ENCODE measurements at places on chromosomes 5 and 9. TPM values are rescaled to one million over a fixed set of nuclear protein-coding genes. Genes with fewer than 3 reads are reported as not detected.

PKD2L2 gene
- not detected for total RNA-seq

XPA gene
- total RNA-seq: 13.7 TPM

ANXA2R gene
- total RNA-seq: 2.5 TPM

TMEM252 gene
- not detected for total RNA-seq

CCDC192 gene
- not detected for total RNA-seq

ADAMTS16 gene
- total RNA-seq: 1.8 TPM

SLC36A3 gene
- total RNA-seq: not detected

ANKRD33B gene
- total RNA-seq: 13.1 TPM

LIFR gene
- total RNA-seq: 7.5 TPM

N4BP3 gene
- total RNA-seq: 1.5 TPM
